CD4-positive, alpha-beta T cell treated with Interleukin-15 for 1 hour (primary cell): ENCODE measurements at places on chromosomes 6 and 20.

- no peak for DNase-seq
These were observed 14.0 kb downstream of the GCNT2 start for GRCh38 chr6:10535193-10535592.

DNA sequence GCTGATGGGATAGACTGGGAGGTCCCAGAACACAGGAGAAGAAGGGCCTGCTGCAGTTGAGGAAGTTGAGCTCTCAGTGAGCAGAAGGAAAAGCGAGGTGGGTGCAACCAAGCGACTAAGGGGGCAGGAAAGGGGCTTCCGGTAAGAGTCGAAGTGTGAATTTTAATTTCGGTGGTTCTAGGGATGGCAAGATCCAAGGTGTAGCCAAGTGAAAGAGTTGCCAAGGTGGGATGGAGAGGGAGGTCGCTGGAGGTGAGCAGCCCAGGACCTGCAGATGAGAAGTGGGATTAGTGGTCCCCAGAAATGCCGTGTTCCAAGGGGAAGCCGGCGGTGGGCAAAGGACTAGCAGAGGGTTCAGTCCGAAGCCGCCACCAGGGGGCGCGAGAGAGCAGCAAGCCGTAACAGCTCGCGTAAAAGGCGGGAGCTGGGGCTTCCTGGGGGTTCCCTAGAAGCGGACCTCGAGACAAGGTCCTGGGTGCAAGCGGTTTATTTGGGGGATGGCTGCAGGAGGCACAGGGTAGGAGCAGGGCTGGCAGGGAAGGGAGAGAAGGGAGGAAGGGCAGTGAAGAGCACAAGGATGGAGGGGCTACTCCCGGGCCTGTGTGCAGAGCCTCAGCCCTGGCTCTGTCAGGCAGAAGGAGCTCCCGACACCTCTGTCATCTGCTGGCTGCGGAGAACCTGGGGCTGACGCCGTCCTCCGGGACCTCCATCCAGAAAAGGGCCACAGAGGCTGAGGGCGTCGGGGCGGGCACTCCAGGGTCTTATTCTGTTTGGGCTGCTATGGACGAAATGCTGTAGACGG lies 103.6 kb downstream of the PAX1 start:
- no peak for DNase-seq

GRCh38 chr20:60952861-60953260 lies 299.2 kb upstream of the CDH4 start:
- no peak for DNase-seq

DNA sequence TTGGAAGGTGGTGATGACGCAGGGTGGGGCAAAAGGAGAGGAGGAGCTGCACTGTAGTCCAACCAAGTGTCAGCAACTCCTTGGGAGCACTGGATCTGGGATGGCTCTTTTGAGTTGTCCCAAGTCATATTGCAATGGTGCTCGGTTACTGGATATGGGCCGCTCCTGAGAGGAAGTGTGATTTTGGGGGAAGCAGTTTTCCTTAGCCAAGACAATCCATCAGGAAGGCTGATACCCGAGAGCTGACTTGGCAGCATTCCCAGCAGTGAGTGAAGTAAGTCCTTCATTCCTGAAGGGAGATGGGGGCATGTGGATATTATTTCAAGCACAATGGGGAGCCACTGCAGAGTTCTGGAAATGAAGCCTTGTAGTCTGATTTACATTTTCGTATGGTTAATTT lies 354.1 kb downstream of the RFPL4B start:
- DNase-seq: no peak

GRCh38 chr6:159760602-159761057 lies 1.2 kb upstream of the ACAT2 start:
- DNase-seq: no peak

GRCh38 chr6:111692327-111693164 lies 86.9 kb upstream of the TRAF3IP2 start:
- no peak for DNase-seq

DNA sequence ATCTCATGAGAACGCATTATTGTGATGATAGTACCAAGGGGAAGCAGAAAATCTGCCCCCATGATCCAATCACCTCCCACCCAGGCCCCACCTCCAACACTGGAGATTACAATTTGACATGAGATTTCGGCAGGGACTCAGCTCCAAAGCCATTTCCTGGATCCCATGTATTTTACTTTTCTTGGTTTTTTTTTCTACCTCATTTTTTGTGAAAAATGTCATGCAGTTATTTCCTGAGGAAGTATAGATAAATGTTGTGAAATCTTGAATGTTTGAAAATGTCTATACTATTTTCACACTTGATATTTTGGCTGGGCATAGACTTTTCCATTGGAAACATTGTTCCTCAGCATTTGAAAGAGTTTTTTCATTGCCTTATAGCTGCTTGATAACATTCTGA lies 9.1 kb upstream of the BRPF3 start:
- DNase-seq: no peak

- no peak for DNase-seq
These were observed 124.7 kb downstream of the SAMD5 start for GRCh38 chr6:147633191-147633590.

DNA sequence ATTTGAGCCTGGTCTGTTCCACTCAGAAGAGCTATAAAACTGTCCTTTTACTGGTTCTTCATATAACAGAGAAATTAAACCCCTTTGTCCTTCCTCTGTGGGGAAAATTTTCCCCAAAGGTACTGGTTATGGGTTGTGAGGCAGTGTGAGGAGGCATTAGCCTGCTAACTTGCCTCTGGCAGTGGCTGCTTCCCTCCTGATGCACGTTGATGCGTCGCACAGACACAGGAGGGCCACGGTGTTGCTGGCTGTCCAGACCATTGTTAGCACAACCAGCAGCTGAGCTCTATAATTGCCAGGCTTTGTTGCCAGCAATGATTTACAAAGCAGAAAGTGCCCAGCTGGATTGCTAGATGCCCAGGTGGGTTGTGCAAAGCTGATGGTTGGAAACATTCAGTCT lies 10.1 kb downstream of the AAR2 start:
- no peak for DNase-seq

- no peak for DNase-seq
These were observed 5.1 kb upstream of the ADAM33 start for GRCh38 chr20:3686867-3687321.

- no peak for DNase-seq
These were observed 970.9 kb downstream of the TBC1D32 start for GRCh38 chr6:120363429-120363828.

GRCh38 chr20:58012731-58013510 lies 215.5 kb downstream of the ANKRD60 start:
- DNase-seq: no peak

DNA sequence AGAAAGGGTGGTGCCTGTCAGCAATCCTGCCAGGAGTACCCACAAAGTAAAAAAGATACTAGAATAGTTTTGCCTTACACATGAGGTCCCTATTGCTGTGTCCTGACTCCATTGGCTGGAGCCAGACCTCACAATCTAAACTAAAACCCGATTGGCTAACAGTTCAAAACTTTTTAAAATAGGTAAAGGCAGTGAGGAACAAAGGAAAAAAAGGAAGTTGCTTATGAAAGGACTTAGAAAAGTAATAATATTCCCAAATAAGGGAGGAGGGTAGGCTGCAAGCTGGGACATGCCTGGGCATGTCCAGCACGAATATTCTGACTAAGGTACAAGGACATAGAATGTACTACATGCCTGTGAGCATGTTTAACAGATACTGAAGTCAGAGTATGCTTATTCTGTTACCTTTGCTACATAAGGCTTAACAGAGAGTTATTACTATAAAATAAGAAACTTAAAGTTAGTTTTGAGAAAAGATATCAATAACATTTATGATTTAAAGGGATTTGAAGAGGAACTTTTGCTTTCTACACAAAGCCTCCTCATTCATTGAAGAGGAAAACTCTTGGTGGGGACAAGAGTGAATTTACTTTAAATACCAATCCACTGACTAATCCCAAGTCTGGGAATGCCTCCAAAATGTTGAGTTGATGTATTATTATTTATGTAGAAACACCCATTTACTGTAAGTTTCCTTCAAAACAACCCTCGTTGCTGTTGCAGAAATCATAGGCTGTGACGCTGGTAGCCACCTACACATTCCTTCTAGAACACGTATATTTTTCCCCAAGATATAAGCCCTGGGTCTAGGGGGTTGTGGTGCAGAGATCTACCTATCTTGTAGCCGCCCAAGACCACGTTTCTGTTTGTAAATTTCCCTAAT lies 8.2 kb upstream of the MTHFD1L start:
- DNase-seq: no peak

DNA sequence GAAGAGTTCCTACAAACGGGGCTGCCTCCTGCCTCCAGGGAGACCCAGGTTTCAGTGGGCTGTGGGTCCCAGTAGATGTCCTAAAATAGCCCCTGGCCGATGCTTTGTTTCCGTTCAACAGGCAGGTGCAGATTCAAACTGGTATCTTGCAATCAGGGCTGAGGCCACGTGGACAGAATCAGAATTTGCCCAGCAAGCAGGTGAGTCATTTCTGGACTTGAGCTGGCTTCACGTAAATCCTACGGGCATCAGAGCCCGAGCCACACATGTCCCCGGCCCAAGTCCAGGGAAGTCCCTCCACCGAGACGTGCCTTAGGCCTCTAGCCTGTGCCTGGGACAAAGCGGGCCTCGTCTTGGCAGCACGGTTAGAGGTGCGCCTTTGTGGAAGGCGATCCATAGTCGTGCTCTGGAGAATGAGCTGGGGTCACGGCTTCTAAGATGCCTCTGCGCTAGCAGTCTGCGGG lies 101.6 kb upstream of the FRMD1 start:
- no peak for DNase-seq

GRCh38 chr20:51206032-51206662 lies 183.2 kb upstream of the KCNG1 start:
- DNase-seq: no peak

- no peak for DNase-seq
These were observed 138.3 kb upstream of the FUT9 start for GRCh38 chr6:95877480-95877879.

- no peak for DNase-seq
These were observed 292.7 kb downstream of the TFAP2A start for GRCh38 chr6:10122164-10122563.

DNA sequence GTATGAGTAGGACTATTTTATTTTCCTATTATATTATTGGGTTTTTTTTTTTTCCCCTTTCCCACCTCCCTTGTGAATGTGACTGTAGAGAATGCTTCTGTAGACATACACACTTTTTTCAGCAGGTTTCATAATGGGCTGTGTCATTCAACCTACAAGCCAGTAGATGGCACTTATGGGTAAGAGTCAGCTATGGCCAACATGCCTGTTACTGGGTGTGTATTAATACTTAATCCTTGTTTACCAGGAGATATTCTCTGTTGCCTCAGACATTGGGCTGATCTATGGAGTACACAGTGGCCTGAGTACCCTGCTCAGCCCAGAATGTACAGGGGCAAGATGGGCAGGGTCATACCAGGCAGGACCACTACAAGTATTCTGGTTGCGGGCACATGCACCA lies 382.5 kb downstream of the EPHA7 start:
- DNase-seq: no peak
